ENCODE measurements at places on chromosomes 5 and 9. TPM values are rescaled to one million over a fixed set of nuclear protein-coding genes. Genes with fewer than 3 reads are reported as not detected.

Gene ANKDD1B
- total RNA-seq, result 0.42 TPM

Gene SPINK4
- total RNA-seq, result not detected

Gene CANX
- total RNA-seq, result 238 TPM

Gene C5orf46
- total RNA-seq, result not detected

Gene FCN1
- total RNA-seq, result 27.8 TPM

Gene SLC12A7
- 88.0 TPM for total RNA-seq

Gene BAAT
- total RNA-seq, result not detected

Gene SAXO1
- total RNA-seq, result not detected

Gene KCNV2
- not detected for total RNA-seq

Gene GABBR2
- total RNA-seq, result not detected

Gene MSH3
- total RNA-seq, result 12.6 TPM

Gene GADD45G
- 15.1 TPM for total RNA-seq

Gene RNF224
- not detected for total RNA-seq

Gene CCNJL
- 1.5 TPM for total RNA-seq

Gene RGP1
- total RNA-seq, result 26.5 TPM

Gene FBP1
- total RNA-seq, result 3.7 TPM

Gene SMIM33
- total RNA-seq, result 0.32 TPM
